ENCODE measurements at places on chromosomes 2 and 18.

- no peak for DNase-seq
Observed at GRCh38 chr2:164023896-164024295, 288.1 kb upstream of the FIGN start.

GRCh38 chr2:197261808-197262226, 48.8 kb downstream of the ANKRD44 start:
- no peak for DNase-seq

DNA sequence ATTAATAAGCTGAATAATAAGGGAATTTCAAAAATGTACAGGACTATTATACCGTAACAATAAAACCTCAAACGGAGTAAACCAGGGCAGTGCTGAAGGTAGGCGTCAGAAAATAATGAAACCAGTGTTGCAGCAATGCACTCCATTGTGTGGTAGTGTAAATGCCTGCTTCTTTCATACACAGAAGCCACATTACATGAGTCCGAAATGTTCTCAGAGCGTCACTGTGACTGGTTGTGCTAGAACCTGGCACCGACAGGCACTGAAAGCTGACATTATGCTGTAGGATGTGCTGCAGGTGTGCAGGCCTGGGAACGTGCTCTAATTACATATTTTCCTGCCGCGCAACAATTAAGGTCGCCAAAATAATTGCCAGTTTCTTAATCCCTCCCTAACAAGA, 53.3 kb downstream of the ZEB2 start:
- peak; percentile 94 for DNase-seq

DNA sequence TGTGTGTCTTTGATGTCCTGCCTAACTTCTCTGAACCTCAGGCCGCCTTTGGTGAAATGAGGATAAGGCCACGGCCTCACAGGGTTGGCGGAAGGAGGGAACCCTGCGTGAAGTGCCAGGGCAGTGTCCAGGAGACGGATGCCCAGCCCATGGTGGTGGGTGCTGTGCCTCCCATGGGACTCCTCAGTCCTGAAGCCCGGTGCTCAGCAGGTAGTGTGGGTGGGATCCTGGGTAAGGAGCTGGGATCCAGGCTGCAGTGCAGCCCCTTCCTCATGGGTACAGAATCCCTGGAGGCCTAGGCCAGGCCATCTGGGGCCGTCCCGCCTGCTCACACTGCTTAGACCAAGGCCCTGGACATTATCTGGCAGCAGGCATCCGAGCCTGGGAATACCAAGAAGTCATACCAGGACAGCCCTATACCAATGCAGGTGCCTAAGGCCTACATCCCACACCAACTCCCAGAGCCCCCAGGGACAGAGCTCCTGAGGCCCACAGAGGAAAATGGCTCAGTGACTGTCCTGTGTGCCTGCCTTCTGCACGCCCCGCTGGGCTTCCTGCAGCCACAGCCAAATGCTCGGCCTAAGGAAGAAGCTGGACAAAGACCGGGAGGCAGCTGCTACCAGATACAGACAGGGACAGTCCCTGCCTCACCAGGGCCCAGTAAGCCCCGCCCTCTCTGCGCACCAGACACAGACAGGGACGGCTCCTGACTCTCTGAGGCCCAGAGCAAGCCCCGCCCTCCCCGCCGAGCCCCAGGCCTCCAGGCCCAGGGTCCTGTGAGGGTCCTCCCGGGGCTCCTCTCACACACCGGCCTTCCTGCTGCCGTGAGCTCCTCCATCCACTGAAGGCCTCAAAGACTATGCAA, 78.0 kb downstream of the NDUFA10 start:
- peak; percentile 92 for DNase-seq

- DNase-seq, result no peak
Observed at GRCh38 chr2:71671203-71671854, 218.0 kb downstream of the DYSF start.

DNA sequence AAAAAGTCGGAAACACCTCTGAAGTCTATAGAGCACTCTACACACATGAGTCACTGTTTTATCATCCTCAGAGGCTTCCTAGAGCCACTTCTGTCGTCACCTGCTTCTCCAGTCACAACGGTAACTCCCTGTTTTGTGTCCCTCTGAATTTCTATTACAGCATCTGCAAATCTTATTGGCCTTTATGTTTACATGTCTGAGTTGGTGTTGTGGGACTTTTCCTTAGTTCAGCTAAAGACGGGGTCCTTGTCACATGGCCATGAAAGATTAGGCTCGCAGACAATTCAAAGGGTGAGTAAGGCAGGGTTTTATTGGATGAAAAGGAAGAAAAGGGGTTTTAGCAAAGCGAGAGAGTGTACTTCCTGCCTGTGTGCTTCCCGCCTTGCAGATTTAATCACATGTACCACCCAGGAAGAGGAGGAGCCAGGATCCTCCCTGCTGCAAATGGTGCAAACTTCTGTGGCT, 185.6 kb downstream of the LPIN1 start:
- no peak for DNase-seq

DNA sequence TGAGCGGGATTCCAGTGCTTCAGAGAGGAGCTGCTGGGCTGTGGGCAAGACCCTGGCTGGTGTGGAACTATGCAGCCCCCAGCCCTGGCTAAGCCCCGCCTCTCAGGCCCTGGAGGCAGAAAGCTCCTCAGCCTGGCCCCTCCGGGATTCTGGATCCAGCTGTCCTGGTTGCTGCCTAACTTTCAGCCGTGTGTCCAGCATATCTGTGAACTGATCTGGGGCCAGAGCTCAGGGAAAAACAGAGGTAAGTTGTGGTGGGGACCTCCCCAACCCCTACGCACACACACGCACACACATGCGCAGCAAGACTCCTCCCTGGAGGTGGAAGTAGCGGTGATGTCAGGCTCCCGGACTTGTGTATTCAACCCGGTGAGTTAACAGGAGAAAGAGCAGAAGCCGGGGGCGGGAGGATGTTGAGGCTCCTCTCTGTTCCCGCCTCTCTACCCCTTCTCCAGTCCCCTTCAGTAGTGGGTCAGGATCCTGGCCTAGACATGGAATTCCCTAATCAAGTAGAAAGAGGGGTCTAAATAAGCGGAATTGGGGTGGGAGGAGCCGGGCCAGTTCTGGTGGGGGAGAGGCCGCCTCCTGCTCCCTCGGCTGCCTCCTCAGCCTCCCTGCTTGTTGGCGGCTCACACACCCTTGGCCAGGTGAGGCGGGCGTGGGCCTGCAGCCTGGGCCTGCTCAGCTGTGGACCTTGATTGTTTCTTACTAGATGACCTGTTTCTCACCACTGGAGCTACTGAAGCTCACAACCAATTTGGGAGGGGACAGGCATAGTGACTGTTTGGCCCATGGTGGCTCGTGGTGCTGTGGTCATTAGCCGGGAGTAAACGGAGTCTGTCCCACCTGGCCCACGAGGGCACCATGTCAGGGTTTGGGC, 33.4 kb downstream of the SIX2 start:
- no peak for DNase-seq

- DNase-seq, result peak; percentile 54
Observed at GRCh38 chr18:46761059-46761769, 4.4 kb upstream of the ST8SIA5 start.

- no peak for DNase-seq
Observed at GRCh38 chr18:35672897-35673296, 91.4 kb downstream of the GALNT1 start.

DNA sequence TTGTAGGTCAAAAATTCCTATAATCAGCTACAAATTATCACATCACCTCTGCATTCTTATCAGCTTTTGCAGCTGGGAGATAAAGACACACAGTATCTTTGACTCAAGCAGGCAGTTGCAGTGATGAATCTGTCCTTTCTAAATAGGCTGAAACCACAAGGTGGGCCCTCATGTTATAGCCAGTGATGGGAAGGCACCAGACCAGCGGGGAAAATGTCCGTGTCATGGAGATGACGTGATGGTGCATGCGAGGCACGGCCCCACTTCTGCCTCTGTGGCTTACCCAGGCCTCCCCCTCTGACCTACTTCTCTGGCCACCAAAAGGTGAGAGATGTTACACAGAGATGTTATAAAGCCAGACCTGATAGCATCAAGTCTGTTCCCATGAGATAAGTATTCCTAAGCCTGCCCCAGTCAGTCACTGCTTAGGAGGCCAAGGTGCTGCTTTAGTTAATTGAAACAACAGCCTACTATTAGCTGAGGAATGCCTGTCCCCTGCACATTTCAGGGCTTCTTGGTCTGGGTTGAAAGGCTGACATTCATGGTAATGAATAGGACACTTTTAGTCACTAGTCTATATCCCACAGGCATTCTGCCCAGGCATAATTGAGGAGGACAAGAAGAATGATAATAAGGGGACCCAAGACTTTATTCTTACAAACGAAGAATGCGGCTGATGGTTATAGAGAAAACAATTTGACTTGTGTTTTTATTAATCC, 327.9 kb downstream of the LPIN1 start:
- peak; percentile 24 for DNase-seq

DNA sequence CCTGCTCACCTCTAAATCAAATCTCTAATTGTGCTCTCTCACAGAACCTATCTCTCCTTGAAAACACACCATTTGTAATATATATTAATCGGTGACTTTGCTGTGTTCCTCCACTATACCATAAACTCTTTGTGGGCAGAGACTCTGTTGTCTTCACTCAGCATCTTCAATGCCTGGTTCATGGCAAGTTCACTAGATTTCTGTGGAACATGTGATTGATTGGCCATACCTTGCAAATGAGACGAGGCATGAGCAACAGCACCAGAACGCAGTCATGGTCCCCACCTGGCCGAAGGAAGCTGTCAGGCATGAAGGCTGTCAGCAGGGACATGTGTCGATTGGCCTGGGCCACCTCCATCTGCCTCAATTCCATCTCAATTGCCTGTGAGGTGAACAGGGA, 11.6 kb downstream of the DCTN1 start:
- no peak for DNase-seq

DNA sequence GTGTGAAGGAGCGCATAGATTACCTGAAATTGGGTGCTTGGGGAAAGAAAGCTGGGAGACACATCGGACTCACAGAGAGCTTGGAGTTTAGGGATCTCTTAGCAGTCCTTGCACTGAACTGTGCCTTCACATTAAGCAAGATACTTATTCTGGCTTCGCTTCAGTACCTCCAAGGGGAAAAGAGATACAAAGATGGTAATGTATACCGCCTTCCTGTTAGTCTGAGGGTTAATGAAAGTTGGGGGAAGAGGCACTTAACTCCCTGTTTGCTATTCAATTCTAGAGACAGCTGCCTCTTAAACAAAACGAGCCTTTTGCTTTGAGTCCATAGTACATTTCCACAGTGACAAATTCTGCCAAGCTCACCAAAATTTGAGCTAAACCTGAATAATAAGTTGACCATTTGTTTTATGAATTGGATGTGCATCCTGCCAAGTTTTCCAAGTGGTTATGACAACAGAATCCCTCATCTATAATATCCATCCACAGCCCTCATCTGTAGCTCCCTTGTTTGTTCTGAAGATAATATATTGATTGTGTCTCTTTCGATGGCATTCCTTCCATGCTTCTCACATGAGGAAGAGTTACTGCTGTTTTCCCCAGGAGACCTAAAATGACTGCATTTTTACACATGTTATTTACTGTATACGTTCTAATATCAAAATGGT, 287.1 kb upstream of the ATP5MC3 start:
- DNase-seq, result peak; percentile 2

DNA sequence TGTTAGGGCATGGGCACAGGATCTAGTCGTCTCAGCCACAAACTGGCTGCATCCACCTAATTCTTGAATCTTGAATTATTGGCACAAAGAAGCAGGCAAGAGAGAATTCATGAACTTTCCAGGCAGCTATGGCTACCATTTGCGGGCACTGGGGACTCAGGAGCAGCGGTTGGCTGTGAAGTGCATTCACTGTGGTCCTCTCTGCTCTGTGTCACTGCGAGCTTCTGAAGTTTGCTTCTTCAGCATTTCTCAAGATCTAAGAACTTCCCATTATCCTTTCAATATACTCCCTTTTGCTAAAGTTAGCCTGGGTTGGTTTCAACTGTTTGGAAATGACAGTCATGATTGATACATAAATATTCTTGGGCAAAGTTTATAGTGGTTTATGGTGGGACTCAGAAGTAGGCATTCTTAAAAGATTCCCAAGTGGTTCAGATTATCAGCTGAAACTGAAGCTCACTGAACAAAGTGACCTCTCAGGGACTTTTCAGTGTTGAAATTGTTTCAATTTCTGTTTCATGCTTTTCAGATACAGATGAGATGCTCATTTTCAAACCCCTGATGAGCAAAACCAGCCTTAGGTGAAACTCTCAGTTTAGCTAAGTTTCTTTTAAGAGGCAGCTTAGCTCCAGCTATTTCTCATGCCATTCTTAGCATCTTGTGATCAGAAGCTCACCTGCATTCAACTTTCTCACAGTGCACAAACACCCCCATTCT, 1258.3 kb upstream of the GYPC start:
- DNase-seq, result no peak

GRCh38 chr2:43305517-43305916, 79.1 kb upstream of the ZFP36L2 start:
- peak; percentile 23 for DNase-seq

DNA sequence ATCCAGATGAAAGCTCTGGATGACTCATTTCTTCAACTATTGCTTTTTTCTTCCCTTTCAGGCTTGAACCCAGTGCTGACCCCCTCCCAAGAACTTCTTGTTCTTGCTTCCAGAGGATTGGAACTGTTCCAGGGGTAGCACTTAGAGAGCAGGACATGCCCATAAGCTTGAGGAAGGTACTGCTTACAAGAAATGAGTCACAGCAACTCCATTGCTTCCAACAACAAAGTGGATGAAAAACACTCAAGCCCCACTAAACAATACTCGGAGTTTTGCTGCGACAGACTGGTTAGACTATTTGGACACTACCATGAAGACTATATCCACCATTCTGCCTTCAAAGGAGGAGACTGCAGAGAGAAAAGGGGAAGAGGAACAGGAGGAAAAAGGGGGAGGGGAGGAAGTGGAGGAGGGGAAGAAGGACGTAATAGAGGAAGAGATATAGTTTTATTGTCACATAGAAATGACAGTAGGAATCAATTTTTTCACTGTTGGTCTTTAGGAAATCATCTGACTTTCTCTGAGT, 1.6 kb upstream of the EPC2 start:
- peak; percentile 23 for DNase-seq

GRCh38 chr2:238100049-238100820, at the start of gene ESPNL:
ESPNL (plus strand) TSS chr2:238100340; CDS start chr2:238100420, 80 bp downstream.
- no peak for DNase-seq

GRCh38 chr2:10316860-10317259, 14.2 kb downstream of the HPCAL1 start:
- no peak for DNase-seq

Measured in globus pallidus (tissue), 1 donor.